ENCODE measurements at places on chromosomes 11 and 22. TPM values are rescaled to one million over a fixed set of nuclear protein-coding genes. Genes with fewer than 3 reads are reported as not detected.

DNA sequence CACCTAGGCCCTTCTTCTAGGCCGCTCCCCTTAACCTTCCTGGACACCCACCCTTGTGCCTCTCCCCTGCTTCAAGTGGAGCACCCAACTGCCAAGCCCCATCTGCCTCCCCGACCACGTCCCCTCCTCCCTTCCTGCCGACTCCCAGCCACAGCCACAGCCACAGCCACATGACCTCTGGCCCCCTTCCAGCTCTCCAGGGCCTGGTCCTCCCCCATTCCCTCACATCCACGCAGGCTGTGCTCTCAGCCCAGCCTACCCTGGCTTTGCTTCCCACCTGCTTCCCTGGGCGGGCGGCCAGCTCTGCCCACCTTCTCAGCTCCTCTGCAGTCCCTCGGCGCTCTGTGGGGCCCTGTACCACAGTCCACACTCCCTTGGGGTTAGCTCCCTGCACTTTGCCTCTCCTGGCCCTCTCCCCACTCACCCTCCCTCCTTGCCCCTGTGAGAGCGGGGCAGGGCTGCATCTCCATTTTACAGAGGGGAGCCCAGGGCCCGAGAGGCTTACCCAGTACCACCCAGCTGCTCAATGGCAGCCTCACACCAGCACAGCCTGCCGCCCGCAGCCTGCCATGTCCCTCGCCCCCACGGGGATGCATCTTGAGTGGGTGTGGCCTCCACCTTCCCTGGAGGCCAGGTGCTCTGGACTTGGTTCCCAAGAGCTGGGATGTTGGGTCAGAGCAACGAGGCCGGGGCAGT, 20.3 kb downstream of the PARVG start:
- DNase-seq, result no peak

- DNase-seq, result no peak
These were observed 16.1 kb upstream of the NECTIN1 start for GRCh38 chr11:119745112-119745511.

DNA sequence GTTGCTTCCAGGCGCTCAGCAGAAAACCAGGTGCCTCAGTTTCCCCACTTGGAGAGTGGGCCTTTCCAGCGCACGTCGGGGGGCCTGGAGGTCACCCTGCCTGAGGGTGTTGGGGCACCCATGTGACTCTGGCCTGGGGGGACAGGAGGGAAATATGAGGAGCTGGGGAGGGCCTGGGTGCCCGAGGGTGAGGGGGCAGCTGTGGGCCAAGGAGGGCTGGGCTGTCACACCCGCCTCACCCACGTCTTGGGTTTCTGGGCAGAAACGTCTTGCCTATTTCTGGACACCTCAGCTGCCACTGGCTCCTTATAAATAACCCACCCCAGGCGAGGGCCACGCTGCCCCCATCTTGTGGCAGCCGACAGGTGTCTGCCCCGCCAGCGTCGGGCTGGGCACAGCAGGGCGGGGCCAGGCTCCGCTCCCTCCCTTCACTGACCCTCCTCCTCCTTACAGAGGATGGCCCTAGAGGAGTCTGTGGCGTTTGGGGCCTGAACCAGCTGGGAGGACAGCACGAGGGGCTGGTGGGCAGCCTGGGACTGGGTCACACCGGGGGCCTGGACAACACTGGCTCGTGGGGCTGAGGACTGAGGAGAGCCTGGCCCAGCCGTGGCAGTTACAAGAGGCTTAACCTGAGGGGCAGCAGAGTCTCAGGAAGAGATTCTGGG, 1.5 kb downstream of the TNNT3 start:
- no peak for DNase-seq

DNA sequence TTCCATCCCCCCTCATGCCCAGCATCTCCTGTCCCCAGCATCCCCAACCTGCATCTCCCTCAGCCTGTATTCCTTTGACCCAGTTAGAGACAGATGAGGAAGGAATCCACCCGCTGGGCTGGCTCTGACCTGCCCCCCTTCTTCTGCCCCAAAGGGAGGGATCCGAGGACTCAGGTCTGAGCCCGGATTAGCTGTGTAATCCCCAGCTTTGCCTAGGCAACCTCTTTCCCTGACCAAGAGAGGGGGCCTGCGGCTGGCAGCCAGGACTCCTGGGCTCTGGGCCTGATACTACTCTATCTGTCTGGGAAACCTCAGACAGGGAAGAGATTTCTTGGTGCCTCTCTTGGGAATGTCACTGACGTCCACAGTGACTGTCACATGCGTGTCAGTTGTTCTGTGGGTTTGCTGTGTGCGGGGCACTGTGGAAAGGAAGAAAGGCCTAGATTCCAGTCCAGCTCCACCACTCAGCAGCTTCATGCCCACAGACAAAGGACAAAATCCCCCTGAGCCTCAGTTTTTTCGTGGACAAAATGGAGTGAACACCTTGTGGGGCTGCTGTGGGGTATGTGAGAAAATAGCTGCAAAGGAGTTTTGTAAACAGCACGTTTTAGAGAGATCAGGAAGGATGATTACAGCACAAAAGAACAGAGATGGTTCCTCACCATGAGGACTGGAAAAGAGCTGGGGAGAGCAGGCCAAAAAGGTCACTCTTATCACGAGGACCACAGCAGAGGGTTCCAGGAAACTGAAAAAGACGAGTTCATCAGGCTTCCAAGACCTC, 1.3 kb upstream of the NDUFV1 start:
- no peak for DNase-seq

DNA sequence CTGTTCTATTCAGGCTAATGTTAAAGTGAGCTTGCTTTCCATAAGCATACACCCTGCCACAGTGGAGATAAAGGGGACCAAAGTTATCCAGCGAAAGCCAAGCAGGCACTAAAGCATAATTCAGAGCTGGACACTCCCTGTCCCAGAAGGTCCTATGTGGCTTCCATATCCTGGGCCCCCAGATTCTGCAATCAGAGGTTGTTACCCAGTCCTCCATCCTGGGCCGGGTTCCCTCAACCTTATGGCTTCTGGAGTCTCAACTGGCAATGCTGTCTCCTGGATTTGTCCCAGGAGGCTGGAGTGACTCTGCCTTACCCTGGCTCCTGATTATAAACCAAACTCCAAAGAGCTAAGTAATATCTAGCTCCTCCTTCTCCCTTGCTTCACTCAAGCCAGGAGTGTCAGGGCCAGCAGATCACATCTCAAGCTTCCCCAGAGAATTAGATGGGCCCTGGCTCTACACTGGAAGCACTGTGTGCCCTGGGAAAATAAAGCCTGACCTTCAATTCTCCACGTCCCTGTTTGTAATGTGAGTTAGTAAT, 14.0 kb upstream of the SMIM35 start:
- DNase-seq, result no peak

GRCh38 chr22:25645266-25645665, 80.8 kb downstream of the GRK3 start:
- DNase-seq, result no peak

- DNase-seq, result no peak
These were observed 134.4 kb upstream of the NCAM1 start for GRCh38 chr11:112826788-112827187.

DNA sequence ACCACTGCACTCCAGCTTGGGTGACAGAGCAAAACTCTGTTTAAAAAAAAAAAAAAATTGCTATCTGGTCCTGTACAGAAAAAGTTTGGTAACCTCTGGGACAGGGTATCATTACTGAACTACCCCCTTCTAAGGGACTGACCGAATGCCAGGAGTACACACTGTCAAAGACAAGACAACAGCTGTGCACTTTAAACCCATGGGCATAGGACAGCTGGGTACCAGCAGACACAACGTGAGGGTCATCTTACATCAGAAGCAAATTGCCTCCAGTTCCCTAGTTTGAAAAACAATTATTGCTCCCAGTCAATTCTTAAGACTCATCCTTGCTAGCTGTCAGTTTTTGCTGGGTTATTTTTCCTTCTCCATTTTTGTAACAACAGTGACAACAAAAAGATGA, 17.8 kb downstream of the CD59 start:
- DNase-seq, result no peak

GRCh38 chr11:78140392-78141077, 1.1 kb upstream of the ALG8 start:
- no peak for DNase-seq

DNA sequence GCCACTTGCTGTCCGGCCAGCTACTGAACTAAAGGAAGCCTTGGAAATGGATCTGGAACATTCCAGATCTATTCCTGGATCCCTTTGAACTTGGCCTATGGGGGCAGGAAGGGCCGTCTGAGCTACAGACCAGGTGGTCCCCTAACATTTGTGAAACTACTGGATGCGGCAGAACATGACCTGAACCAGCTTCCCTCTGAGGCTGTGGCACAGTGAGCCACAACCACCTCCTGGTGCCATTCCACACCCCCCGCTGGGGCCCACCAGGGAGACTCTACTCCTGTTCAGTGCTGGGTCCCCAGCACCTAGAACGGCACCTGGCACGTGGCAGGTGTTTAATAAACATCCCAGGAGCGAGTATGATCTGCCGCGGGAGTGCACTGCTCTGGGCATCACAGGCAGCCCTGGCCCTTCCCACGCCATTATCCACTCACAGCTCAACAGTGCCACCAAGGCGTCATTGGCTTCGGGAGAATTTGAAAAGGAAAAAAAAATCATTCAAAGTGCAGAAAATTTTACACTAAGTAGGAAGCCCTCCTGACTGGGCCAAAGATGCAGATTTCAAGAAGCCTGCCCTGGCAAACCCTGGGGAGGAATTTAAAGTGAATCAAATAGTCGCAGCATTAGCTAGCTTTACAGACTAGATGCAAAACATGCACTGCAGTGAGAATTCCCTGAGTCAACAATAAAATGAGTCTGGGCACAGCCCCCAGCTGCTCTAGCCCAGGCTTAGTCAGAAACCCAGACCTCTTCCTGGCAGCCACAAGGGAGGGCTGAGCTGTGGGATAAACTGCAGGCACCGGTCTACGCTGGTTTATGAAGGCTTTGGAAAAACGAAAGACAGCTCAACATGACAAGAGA, 14.3 kb upstream of the EFCAB6 start:
- peak; percentile 27 for DNase-seq

- DNase-seq, result no peak
These were observed 14.9 kb upstream of the MIEF1 start for GRCh38 chr22:39486951-39487825.

DNA sequence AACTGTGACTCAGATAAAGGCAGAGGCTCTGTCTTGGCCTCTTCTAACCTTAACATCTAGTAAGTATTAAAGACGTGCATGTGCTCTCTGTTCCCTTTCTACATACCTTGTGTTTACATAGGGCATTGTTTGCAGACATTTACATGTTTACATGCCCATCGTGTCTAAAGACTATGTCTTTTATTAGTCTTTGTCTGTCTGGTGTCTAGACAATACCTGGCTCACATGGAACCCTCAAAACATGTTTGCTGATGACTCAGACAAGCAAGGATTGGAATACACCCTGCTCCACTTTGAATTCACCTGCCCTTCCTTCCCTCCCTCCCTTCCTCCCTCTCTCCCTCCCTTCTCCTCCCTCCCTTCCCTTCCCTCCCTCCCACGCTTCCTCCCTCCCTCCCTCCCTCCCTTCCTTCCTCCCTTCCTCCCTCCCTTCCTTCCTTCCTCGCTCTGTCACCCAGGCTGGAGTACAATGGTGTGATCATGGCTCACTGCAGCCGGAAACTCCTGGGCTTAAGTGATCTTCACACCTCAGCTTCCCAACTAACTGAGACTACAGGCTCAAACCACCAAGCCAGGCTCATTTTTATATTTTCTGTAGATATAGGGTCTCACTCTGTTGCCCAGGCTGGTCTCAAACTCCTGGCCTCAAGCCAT, 23.7 kb upstream of the SORL1-AS1 start:
- no peak for DNase-seq

- no peak for DNase-seq
These were observed 96.9 kb downstream of the MORC2 start for GRCh38 chr22:30871391-30872284.

- no peak for DNase-seq
These were observed 453.5 kb downstream of the OPCML start for GRCh38 chr11:133078591-133079404.

DNA sequence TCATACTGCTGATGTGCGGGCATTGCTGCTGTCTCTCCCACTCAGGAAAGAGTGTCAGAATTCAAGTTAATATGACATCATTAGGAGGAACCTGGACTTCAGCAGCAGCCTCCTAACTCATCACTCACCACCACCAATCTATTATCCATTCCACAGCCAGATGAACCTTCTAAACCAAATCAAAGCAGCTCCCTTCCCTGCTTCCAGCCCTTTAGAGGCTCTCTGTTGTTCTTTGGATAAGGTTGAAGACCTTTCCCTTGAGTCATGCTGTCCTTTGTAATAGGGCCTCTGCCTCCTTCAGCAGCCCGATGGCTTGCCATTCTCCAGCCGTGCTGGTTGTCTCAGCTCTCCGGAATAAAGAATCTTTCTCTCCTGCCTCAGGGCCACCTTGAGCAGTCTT, 301.3 kb downstream of the DDX10 start:
- DNase-seq, result no peak

DNA sequence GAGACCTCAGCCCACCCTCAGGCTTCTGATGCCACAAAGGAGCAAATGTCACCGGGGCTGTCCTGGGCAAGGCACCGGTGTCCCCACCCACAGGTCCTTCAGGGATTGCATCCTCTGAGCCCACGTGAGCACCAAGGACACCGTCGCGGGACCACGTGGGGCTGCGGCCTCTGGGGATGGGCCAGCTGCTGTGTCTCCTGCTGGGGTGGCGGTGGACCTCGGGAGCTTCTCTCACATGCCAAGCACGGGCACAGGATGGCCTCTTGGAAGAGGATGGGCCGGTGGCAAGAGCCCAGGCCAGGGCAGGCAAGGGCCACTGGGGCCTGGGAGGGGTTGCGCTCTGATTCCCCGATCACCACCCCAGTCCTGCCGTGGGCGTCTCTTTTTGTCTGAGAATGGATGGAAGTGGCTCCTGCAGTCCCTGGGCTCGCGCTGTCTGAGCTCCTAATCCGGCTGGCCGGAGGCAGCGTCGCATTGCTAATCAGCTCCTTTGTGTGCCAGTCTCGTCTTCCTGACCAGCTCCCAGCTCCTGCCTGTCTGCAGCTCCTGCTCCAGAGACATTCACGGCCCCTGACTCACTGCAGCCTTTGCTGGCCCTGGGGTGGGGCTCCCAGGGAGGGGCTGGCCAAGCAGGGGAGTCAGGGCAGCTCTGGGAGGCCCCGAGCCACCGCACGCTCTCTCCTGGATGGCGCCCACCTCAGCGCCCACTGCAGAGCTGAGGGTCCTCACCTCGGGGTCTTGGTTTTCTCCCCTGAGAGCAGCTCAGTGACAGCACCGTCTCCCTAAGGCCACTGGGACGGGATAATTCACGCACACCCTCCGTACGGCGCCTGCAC, 146.7 kb downstream of the CTTN start:
- DNase-seq, result no peak

DNA sequence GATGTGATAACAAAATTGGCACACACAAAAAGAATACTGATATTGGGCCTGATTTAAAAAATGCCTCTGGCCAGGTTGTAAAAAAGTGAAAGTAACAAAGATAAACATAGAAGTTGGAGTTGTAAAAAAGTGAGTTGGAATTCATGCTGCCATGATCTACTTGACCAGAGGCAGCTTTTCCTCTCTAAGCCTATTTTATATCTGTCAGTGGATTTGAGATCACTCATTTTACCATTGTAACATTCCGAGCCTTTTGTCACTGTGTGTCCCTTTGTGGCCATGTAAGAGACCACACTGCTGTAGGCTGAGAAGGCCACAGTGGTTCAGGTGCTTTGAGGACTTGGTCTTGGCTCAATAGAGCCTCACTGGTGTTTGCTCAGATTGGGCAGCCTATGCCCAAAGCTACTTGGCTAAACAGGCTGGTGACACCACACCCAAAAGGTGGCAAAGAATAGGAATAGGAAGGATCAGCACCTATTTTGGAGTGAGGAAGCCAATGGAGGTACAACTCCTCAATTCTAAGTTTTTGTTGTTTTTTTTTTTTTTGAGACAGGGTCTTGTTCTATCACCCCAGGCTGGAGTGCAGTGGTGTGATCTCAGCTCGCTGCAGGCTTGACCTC, 7.1 kb downstream of the FEN1 start:
- no peak for DNase-seq

OSBP2 gene
- polyA plus RNA-seq, result 0.60 TPM

MMP27 gene
- polyA plus RNA-seq, result not detected

LZTR1 gene
- 14.5 TPM for polyA plus RNA-seq

OR9G4 gene
- polyA plus RNA-seq, result not detected

SELENOH gene
- polyA plus RNA-seq, result 419 TPM
